Neuronal stem cell (in vitro differentiated cells): ENCODE measurements at places on chromosomes 16 and 17.

DNA sequence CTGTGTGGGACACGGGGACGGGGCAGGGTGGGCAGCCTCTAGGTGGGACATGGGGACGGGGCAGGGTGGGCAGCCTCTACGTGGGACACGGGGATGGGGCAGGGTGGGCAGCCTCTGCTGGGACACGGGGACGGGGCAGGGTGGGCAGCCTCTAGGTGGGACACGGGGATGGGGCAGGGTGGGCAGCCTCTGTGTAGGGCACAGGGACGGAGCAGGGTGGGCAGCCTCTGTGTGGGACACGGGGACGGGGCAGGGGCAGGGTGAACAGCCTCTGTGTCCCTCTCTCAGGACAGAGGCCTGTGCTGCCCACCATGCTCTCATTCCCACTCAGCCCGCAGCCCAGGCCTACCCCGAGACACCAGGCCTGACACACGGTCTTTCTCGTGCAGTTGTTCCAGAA, 16.9 kb upstream of the MRPL38 start:
- no peak for DNase-seq

DNA sequence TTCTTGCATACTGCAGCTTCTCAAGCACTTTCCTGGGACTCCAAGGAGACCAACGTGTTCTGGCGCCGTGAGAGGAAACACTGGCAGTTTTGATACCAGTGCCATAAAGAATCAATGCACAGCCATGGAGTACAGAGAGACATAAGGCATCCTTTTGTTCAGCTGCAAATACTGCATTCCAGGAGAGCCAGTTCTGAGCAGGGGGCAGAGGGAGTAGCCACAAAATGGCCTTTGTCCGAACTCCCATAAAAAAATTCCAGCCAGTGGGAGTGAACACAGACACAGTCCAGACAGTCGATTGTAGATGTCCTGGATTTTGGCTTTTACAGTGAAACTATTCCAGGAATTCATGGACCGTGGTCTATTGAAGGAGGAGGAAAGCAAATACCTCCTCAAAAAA, 36.2 kb upstream of the TEKT3 start:
- DNase-seq, result peak; percentile 49

DNA sequence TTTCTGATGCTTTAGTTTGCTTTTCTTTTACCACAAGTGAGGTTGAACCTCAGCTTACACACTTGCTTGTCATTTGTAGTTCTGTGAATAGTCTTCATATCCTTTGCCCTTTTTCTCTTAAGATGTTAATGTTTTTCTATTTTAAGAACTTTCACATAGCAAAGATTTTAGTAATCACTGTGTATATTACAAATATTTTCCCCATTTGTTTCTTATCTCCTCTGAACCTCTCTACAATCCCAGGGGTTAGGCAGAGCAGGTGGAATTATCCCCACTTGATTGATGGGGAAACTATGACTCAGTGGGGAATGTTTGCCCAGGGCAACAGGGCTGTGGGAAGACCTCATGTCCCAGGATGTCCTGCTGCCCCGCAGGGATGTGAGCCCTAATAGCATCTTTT, 11.7 kb upstream of the MYH3 start:
- DNase-seq, result no peak

- DNase-seq, result no peak
These were observed 63.9 kb upstream of the DNAJA2 start for GRCh38 chr16:47037396-47037745.

- DNase-seq, result no peak
These were observed 176.3 kb downstream of the HS3ST4 start for GRCh38 chr16:25868106-25868505.

- no peak for DNase-seq
These were observed 19.4 kb upstream of the FASN start for GRCh38 chr17:82117139-82118090.

- DNase-seq, result no peak
These were observed 224.3 kb upstream of the IRX5 start for GRCh38 chr16:54706406-54706805.

DNA sequence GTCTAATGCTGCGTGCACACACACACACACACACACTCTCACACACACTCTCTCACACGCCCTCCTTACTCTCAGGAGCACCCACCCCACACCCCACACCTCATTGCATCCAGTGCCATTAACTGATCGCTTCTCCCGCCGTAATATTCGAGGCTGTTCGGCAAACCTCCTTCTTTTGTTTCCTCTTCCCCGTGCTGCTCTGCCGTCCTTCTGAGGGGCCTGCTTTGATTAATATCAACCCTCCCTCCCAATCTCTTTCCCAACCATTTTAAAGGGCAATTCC, 156.2 kb upstream of the TNRC6C start:
- DNase-seq, result no peak

DNA sequence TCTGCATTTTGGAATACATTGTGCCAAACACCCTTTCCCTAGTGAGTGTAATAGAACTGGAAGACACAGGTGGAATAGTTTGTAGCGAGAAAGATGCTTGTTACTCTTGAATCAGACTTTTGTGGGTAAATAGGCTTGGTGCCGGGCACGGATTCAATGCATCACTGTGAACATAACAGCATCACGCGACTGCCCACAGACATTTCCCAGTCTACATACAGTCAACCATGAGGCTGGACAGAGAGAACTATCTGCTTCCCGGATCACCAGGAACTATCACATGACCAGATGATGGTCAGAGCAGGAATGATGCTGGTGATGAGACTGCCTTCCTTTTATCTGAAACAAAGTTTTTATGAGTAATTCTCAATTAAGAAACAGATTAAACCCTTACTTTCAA, 397 bp upstream of the KRTAP9-2 start:
- no peak for DNase-seq

DNA sequence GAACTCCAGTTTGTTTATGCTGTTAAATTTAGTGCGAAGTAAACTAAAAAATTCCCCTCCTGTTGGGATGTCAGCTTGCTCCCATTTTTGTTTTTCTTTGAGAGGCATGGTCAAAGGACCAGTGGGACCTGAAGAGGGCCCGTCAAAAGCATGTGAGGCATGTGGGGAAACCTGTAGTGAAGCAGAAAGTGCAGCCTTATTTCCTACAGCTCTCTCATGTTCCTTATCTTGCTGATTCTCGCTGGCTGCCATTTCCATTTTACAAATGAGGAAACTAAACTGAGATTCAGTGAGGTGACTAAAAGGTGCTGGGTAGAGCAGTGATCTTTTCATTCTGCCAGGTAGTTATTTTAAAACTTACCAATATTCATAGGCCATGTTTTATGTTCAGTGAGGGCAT, 27.1 kb downstream of the EPN2 start:
- DNase-seq, result no peak

- no peak for DNase-seq
These were observed 456.2 kb upstream of the CDH5 start for GRCh38 chr16:65910291-65910690.

DNA sequence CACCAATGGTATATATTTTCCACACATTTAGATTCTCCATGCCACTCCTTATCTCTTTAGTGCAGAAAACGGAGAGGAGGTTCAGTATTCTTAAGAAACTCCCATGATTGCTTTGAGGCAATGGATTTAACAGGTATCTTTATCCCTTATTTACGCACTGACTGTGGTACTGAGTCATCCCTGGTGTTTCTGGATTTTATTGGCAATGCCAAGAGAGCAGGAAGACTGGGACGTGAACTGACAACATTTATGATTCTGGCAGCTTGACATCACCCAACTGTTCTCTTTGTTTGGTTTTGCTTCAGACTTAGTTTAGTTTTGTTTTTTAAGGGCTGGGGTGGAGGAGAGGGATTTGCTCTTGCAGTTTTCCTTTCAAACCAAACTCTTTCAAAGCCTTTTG, 131.4 kb downstream of the WWOX start:
- no peak for DNase-seq

DNA sequence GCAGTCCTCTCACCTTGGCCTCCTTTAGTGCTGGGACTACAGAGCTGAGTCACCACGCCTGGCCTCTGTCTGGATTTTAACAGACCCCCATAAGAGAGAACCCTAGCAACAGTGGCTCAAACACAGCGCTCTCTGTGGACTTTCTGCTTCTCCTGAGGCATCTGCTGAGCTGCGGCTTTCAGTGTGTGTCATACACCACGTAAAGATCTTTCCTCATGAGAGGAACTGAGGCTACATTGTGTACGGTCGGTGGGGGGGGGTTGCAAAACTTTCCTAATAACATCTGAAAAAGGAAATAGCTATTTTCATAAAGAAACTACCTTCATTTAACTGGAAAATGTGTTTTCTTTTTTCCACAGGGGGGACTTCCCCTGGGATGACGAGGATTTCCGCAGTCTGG, 32.9 kb downstream of the DEF8 start:
- no peak for DNase-seq

- no peak for DNase-seq
These were observed 2.7 kb downstream of the ASGR2 start for GRCh38 chr17:7111784-7112509.

DNA sequence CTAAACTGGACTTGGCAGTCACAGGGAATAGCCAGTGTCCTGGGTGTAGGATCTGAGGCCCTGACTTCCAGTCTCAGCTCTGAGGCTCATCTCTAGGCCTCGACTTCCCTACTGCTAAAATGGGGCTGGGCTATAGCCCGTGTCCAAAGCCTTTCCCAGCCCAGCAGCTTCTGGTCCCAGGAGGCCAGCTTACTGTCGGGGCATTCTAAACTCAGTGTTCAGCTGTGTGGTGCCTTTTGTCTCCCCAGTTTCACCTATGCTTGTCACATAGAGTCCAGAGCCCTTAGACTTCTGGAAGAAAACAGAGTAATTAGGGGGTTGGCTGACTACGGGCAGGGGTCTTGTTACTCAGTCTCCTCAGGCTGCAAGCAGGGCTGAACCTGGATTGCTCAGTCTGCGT, 94.8 kb downstream of the WSCD1 start:
- DNase-seq, result no peak

DNA sequence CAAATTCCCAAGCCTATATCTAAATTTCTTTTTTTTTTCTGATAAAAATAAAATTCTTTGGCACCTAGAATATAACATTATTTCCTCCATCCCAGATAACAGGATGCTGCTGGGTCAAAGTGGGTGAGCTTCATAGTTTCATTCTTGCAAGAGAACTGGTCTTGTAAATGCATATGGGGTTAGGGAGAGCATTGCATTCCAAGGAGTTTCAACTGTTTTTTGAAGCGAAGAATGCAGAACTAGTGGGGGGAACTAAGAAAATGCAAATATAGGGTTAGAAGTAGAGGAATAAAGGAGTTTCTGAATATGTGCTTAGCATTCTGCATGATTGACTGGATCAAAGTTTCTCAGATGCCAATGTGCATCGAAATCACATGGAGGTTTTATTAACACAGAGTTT, 347.2 kb upstream of the XYLT1 start:
- no peak for DNase-seq

GRCh38 chr17:61734466-61734865, 128.9 kb downstream of the BRIP1 start:
- DNase-seq, result no peak

GRCh38 chr17:32588135-32588534, 101.3 kb downstream of the CDK5R1 start:
- DNase-seq, result no peak

GRCh38 chr17:57875290-57876022, 25.6 kb upstream of the MRPS23 start:
- peak; percentile 56 for DNase-seq

DNA sequence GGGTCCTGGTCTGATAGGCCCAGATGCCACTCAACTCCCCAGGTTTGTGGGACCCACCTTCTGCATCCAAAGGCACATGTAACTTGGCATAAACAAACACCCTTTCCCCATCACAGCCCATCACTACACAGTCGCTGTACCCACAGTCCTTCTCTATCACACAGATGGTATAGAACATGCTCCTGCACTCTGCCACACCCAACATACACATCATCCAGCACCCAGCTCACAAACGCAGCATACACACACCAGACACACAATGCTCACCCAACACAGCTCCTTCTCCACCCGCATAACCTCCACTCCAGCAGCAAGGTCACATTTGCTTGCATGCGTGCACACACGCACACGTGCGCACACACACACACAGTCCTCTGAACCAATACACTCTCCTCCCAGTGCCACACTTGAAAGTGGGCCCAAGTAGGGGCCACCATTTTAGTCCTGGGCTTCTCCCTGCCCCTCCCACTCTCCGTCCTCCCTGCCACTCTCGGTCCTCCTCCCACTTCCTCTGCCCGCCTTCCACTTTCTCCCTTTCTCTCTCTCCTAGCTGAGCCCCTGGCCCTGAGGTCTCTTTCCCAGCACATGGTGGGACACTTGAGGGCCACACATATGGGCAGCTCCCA, 8.5 kb upstream of the TMEM92 start:
- DNase-seq, result no peak

DNA sequence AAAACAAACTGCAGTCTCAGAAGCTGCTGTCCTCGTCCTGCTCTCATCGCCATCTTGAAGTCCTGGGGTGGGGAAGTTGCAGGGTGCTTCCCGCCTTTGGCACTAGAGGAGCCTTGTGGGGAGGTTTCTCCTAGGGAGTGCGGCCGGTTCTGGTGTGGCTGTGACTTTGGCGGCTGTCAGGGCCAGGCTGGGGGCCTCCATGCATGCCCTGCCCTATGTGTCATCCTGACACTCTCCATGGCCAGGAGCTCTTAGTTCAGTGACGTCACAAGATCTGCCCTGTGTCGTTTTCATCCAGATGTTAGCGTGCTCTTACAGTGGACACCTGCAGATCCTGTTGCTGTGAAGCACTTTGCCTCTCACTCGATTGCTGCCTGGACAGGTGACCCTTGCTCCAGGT, 49.6 kb downstream of the PLD6 start:
- no peak for DNase-seq

DNA sequence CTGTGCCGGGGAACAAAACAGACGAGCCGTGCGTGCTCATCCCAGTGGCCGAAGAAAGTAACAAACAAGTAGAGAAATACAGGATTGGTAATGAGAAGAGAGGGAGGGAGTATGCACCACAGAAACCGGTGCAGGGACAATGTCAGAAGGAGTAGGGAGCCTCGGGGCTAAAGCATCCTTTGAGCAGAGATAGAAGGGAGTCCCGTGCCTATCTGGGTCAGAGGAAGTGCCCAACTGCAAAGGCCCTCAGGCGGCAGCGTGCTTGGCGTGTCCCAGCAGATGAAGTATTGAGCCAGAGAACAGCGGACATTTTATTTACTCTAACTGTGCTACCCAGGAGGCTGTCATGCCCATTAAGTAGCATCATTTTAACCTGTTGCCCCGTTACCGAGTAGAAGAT, 114.9 kb upstream of the CACNG5 start:
- DNase-seq, result no peak

GRCh38 chr17:60095381-60095780, 16.7 kb upstream of the HEATR6 start:
- DNase-seq, result no peak

- DNase-seq, result no peak
These were observed 135.8 kb downstream of the TRIM37 start for GRCh38 chr17:58970609-58971450.

DNA sequence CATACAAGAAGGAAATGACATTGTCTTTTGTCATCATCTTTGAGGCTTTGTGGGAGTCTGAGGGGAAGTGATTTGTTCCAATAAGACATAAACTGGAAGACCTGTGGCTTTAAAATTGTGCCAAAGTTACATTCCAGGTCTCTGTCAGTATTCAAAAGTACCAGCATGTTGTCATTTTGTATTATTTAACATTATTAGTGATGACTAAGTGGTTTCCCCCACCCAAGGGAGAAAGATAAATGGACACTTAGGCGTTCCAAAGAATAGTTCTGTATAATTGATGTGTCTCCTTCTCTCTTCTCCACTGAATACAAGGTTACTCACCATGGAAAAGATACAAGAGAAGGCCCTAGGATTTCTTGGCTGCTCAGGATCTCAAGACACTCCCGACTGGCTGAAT, 3.8 kb downstream of the CFAP97D1 start:
- no peak for DNase-seq
